Chondrocyte (in vitro differentiated cells): ENCODE measurements at places on chromosomes 12 and 14. TPM values are rescaled to one million over a fixed set of nuclear protein-coding genes. Genes with fewer than 3 reads are reported as not detected.

- peaks cover 9% of the 10 kb centered on the region for H3K4me1 ChIP-seq
- peak within 1 kb of the TSS; percentile 78 for H3K4me3 ChIP-seq
- peaks cover 17% of the 10 kb centered on the region for H3K27me3 ChIP-seq
- DNase-seq: no peak
- H3K36me3 ChIP-seq: no peaks in the 10 kb centered on the region
These were observed at the start of gene KCNJ8 for GRCh38 chr12:21774358-21775132. TSS of gene KCNJ8 (minus strand) at chr12:21774706. CDS start at chr12:21773616, 1,090 bp downstream.

GLIPR1L2 gene
- 0.44 to 0.97 TPM (median 0.65 TPM) in 3 replicates for total RNA-seq

DNA sequence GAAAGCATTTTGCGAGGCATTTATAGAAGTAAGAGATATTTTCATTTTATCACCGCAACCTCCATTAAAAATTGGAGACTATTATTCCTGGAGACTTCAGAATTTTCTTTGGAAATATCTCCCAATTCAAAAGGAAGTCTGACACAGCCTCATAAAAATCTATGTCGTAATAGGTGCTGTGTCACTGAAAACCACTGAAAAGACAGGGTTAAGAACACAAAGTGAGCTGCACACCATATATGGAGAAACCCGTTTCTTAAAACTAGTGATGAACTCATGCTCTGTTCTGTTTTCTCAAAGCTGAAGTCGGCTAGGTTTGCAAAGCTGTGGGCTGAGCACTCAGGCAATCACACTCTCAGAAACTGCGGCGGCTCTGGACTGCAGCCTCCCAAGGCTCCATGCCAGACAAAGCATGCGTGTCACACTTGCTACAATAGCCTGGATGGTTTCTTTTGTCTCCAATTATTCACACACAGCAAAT, at the start of gene GLIPR1:
GLIPR1 (plus strand) TSS at position 287 of the 481 bp plus-strand sequence; CDS start at position 413, 126 bp downstream.
- H3K4me1 ChIP-seq: peaks cover 58% of the 10 kb centered on the region
- DNase-seq: no peak
- peak within 1 kb of the TSS; percentile 92 for H3K4me3 ChIP-seq
- no peaks in the 10 kb centered on the region for H3K27me3 ChIP-seq

FAR2 gene
- total RNA-seq: 11.1 to 19.6 TPM (median 19.3 TPM) in 3 replicates
